Activated CD4-positive, alpha-beta T cell treated with anti-CD3 and anti-CD28 coated beads, Interleukin-2, amount 10 ng/mL, durations not matched to agents 24 days and 14 days (primary cell): ENCODE measurements at places on chromosomes 6 and 20.
A peak's percentile ranks its signal among the peaks of the same experiment; 100 is the strongest.

DNA sequence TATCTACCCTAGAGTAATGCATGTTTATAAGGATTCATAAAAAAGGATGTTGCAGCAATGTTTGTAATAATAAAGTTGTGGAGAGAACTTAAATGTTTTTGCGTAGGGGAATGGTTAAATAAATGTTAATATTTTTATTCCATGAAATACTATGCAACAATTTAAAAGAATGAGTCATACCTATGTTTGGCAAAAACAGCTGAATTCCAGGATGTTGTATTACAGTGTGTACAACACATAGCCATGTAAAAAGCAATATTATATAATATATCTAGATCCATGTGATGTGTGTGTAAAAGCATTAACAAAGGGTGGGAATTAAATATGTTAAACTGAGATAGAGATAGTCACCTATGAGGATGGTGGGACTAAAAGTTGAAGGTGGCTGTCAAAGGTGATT lies 21.1 kb upstream of the PKIB start:
- DNase-seq = no peak

DNA sequence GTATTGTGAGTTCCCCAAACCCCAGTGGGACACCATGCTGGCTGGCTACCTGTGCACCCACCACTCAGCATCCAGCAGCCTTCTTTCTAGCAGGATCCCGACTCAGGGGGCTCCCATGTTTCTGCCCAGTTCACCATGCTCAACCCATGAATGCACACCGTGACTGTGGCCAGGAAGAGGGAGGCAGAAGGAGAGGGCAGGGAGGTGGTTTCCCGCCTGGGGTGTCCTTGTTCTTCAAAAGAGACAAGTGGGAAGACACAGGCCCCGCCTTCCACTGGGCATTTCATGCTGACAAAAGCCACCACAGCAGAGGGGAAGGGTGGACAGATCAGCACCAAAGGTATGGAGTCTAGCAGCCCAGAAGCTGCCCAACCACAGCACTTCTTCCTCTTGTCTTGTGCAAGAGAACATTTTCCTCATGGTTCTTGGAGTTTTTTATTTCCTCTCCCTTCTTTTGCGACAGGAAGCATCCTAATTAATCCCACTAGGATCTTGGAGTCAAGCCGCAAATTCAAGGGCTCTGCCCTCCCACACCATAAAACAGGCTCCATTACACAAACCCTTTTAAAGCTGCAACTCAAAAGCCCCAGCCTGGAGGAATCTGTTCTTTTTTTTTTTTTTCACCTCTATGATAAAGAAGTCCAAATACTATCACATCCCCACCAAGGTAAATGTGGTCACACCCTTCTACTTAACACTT lies 13.5 kb upstream of the ANKRD60 start:
- no peak for DNase-seq

DNA sequence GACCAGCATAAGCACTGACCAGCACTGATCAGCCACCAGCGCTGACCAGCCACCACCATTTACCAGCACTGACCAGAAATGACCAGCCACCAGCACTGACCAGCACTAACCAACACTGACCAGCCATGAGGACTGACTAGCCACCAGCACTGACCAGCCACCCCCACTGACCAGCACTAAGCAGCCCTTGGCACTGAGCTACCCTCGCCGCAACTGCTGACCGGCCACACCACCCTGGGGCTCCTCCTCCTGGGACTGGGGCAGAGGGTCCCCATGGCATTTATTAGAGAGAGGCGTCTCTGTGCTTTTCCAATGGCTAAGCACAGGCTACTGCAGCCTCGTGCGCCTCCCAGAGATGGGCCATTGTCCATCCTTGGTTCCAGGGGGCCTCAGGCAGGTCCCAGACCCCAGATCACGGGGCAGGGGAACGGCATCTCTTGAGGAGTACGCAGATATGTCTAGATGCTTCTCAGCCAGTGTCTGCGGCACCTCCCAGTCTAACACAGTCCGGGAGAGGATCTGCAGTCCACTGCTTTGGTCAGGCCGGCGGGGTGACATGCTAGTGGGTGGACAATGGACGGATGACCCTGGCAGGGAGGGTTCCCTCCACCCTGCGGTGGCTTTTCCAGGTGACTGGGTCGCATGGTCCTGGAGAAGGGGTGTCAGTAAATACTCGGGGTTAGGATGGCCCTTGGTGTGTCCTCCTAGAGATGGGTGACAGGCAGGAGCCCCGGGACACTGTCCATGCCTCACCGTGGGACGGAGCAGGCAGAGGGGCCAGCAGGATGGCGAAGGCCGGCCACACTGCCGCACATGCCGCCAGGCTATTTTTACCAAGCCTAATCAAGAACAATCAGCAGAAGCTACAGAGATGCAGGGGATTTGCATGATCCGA lies 168.0 kb downstream of the TAF4 start:
- no peak for DNase-seq

DNA sequence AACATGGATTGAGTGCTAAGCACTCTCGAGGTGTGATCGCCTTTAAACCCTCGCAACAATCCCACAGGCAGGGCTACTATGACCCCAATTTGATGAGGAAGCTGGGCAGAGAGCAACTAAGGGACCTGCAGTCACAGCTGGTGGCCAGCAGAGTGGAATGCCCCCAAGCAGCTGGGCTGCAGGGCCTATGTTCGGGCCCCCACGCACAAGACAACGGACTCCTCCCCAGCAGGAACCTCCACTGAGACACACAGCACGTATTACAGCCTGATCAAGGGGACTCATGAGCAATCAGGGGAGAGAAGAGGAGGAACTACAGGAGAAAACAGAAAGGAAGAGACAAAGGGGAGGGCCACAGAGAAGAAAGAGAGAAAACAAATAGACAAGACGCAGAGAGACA lies 21.7 kb downstream of the CST7 start:
- no peak for DNase-seq

DNA sequence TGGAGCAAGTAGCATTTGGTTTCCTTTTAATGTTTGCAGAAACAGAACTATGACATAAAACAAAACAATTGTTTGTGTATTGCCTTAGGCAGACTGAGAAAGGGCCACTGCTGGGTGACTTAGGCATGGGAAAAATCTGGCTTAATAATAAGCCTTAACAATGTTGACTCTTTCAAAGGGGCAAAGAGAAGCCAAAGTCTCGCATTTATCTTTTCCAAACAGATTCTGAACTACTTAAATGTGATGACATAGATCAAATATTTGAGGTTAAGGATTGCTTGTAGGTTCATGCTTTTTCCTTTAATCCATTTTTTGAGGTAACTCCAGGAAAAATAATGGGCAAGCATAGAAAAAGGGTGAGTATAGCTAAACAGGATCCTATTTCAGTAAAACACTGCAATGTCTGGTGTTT lies 39.6 kb downstream of the ADAT2 start:
- no peak for DNase-seq

DNA sequence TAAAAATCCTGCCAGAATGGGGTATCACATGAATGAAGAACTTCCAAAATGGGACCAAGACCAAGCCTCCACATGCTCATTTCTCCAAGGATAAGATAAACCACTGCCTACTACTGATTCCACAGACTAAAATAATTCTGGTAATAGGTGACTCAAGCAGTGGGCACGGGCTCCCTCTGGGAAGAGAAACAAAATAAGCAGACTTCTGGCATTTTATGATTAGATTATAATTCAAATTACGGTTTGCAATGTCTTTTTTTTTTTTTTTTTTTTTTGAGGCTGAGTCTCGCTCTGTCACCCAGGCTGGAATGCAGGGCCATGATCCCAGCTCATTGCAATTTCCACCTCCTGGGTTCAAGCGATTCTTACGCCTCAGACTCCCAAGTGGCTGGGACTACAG lies 16.0 kb downstream of the UQCC1 start:
- no peak for DNase-seq

DNA sequence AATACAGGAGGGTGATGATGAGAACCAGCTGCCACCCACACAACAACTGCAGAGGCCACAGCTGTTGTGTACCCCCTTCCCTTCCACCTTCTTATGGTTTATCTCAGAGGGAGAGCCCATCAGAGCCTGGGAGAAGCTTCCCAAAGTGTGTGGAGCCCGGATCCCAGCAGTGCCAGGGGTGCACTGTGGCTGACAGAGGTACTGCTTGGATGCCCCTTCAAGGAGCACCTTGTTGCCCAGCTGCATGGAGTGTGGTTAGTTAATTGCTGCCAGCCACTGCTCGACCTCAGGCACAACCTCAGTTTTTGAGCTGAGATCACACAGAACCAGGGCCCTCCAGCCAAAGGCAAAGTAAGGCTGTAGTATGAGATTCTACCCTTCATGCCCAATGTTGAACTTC lies 13.0 kb downstream of the PI3 start:
- no peak for DNase-seq

DNA sequence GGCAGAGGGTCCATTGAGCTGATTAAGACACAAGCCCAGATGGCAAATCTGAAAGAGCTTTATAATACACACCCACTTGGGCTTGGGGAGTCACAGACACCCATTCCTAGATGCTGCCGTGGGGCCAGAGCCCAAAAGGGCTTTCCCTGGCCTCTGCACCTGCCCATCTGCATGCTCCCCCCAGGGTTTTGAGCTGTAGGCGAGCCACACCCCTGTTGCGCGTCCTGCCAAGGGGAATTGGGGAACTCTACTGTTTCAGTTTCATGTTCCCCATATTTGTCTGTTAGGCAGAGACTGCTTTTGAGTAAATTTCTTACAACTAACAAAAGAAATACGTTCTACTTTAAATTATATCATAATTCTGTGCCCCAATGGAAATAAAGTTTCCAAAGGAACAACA lies 52.9 kb upstream of the FNDC1 start:
- DNase-seq = no peak

DNA sequence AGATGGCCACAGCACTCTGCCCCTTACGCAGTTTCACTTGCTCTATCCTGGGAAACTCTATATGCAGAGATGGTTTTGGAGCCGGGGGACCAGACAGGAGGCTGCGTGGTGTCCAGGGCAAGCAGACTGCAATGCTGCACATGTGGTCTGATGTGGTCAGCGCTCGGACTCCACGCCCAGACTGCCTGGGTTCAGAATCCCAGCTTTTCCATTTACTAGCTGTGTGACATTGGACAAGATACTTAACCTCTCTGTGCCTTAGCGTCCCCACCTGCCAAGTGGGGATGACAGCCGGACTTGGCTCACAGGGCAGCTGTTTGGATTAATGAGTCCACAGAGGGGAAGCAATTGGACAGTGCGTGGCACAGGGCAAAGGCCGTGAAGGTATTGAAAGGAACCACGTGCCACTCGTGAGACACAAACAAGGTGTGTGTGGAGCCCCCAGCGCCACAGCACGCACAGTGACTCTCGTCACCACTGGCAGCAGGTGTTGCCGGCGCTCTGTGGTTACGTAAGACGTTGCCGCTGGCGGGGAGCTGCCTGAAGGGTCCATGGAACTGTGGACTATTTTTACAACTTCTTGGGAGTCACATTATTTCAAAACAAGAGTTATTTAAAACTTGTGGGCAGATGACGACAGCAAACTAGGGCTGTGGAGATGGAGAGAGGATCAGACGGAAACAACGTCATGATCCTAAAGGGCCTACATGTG lies 201.4 kb downstream of the PREX1 start:
- DNase-seq = peak; percentile 61

DNA sequence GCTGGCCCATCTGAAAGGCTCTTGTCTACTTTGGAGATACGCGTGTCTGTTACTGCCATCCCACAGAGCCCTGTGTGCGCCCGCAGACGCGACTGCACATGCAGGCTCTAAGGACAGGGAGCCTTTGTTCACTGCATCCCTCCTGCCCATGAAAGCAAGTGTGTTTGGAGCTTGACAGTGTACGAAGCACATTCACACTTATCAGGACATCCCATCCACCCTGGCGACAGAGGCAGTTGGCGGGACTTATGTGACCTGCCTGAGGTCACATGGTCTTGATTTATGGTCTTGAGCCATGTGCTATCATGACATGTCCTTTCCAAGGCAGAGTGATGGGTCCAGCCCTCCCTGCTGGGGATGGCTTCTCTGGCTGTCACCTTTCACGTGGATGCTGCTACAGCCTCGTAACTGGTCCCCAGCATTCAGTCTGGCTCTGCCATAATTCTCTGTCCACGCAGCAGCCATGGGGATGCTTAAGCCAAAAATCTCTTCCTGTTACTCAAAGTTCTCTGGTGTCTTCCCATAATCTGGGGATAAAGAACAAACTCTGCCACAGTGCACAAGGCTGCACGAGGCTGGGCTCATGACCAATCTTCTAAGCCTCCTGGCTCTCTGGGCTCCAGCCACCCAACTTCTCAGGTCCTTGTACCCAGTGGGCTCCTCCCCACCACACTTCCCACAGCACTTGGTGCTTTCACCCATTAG lies 36.3 kb upstream of the FAM83D start:
- no peak for DNase-seq

- no peak for DNase-seq
Observed at GRCh38 chr6:13462458-13463327, 24.7 kb downstream of the GFOD1 start.

DNA sequence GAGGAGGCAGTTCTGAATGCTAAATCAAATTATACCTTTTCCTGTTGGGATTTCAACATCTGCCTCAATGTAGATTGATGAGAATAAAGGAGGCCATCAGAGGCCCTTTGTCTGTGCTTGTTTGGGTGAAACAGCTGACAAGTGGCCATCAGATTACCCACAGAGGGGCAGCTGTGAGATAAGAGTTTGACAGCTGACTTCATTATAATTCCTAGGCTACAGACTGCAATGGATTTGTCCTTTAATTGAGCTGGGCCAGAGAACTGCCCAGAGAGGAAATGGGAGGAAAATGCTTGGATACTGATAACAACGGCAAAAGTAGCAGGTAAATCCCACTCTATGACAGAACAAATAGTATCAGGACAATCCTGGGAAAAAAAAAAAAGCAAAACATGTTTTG lies 649.4 kb downstream of the HDGFL1 start:
- DNase-seq = no peak

GRCh38 chr6:107712665-107713551 lies 111.2 kb downstream of the SCML4 start:
- peak; percentile 78 for DNase-seq

GRCh38 chr20:61355585-61355984 lies 103.5 kb downstream of the CDH4 start:
- DNase-seq = no peak

GRCh38 chr6:28811873-28812272 lies 111.9 kb downstream of the TRIM27 start:
- DNase-seq = no peak

DNA sequence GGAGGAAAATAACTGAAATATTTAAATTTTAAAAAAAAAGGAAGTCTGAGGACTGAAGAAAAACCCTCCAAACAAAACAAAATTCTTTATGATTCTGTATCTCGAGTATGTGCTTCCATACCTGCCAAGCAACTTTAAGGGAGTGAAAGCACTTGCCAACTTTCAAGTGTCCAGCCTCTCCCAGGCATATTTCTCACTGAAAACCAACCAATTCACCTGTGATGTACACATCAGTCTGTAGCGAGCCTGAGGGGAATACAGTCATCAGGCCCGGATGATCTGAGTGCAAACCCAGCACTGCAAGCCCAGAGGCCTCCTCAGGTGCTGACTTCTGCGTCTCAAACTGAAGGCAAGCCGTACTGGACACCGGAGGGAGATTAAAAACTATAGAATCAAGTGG lies 164.8 kb upstream of the NT5E start:
- no peak for DNase-seq

DNA sequence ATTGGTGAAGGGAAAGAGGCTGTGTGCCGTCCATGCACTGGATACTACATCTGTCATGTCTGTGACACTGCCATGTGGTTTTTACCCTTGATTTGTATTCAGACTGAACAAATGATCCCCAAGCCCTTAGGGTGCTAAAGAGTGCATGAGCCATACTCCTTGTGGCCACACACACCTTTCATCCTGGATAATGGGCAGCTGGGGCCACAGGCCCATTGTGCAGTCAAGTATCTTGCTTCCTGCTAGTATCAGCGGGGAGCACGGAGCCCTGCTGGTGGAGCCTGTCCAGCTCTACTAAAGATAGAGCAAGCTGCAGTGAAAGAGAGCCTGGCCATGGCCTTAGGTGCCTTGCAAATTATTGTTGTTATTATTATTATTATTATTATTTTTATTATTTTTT lies 75.1 kb downstream of the SLX4IP start:
- DNase-seq = no peak
